Naive B cell (primary cell): ENCODE measurements at places on chromosomes 13 and 19. TPM values are rescaled to one million over a fixed set of nuclear protein-coding genes. Genes with fewer than 3 reads are reported as not detected.

DNA sequence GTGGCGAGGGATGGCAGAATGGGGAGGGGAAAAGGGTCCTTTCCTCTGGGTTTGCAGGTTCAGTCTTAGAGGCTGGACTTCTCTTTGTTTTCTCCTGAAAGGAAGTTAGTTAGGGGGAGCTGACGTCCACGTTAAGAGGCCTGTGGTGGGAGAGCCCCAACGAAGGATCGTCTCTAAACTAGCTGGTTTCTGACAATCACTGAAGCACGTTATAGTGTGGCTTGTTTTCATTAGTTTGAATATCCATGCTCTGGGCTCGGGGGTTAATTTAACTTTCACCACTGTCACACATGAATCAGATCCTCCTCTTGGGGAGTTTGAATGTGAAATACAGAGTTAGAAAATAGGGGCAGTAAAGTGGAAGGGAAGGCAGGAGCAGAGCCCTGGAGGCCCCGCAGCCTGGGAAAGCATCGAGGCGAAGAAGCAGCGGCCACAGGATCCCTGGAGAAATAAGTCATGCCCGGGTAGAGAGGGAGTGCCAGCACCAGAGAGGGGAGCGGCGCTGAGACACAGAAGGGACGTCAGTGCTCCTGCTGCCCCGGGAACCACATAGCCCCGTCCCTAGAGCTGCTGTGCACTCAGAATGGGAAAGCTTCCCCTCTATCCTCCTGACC is 31.1 kb upstream of the AMER2 start:
- no peak for DNase-seq

The DEDD2 gene
- polyA plus RNA-seq = 130 TPM

GRCh38 chr19:37654629-37655300 is 500 bp downstream of the ZFP30 start:
- DNase-seq = peak; percentile 26

- DNase-seq = no peak
Measured at GRCh38 chr13:46526100-46526735, 26.8 kb upstream of the LRCH1 start.

DNA sequence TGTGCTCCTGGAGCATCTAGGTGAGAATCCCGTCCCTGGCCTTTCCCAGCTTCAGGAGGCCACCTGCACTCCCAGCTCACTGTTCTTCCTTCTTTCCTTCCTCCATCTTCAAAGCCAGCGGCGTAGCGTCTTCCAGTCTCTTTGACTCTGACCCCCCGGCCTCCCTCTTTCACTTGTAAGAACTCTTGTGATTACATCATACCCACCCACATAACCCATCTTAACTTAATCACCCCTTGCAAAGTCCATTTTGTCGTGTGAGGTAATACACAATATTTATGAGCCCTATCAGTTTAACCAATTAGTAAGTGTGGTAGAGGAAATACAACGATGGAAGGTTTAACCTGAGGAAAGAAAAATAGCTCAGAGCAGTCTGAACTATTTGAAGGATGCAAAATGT is 4.6 kb upstream of the CDC16 start:
- DNase-seq = no peak

DNA sequence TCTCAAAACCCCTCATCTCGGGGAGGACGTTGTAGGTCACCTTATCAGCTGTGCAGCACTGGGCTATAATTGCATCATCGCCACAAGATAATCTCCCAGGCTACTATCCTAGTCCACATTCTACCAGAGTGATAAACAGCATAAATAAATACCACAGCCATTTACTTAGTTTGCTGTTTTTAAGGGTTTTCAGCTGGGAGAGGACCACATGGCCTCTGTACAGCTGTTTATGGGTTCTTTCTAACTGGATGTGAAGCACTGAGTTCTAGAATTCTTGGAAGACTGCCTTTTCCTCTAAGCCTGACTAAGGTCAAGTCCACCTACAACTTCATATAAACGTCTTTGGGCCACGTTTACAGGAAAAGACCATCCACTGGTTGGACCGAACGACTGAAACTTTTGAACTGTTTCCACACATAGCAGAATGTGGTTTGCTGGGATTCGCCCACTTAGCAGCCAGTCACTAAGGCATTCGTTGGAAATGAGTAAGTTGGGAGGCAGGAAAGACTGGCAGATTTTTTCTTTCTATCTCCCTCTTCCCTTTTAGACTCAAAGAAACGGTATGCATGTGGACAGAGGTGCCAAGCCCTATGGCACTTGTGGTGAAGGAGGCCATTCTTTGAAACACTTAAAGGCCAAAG is 752.5 kb upstream of the SGCG start:
- DNase-seq = no peak

The SLAIN1 gene
- polyA plus RNA-seq = 36.4 TPM

DNA sequence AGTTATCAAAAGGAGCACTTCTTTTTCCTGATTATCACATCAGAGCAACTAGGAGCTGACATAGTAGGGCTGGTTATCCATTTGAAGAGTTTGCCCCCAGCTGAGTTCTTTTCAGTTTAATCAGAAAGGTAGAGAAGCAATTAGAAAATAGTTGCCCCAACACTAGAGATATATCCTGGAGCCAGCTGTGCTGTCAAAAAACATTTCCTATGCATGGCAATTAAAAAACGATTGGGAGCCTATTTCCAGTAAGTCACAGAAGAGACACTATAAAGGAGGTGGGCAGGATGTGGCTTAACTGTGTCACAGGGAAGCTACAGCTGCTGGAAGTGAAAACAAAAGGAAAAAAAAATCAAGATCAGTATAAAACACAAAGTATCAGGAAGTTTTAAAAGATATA is 155.7 kb upstream of the SLITRK1 start:
- DNase-seq = no peak

The RXFP2 gene
- not detected for polyA plus RNA-seq

The ASPDH gene
- not detected for polyA plus RNA-seq

The THSD8 gene
- polyA plus RNA-seq = 5.3 TPM

GRCh38 chr13:40895227-40896184 is 106.1 kb downstream of the SLC25A15 start:
- no peak for DNase-seq

- no peak for DNase-seq
Measured at GRCh38 chr19:50549059-50549926, 18.9 kb downstream of the LRRC4B start.

DNA sequence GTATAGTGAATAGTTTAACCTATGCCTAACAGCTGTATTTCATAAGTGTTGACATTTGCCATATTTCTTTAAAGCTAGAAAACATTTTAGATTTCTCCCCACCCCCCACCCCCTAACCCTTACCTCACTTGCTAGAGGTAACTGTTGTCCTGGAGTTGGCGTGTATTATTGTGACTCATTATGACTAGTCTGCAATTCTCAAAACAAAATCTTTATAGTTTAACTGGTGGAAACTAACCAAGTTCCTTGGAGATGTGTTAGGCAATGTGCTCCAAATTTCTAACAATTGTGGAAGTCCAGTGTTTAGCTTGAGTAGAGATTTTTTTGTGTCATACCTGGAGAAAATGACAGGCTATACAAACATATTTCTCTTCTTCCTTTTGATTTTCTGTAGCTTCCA is 38.0 kb downstream of the KCTD4 start:
- DNase-seq = no peak

The ZNF229 gene
- 4.6 TPM for polyA plus RNA-seq

The CPB2 gene
- polyA plus RNA-seq = not detected

The GAS6 gene
- polyA plus RNA-seq = 0.70 TPM

The EEF2 gene
- polyA plus RNA-seq = 630 TPM

The BEST2 gene
- not detected for polyA plus RNA-seq

The ZNF737 gene
- 33.2 TPM for polyA plus RNA-seq

The NTF4 gene
- not detected for polyA plus RNA-seq

DNA sequence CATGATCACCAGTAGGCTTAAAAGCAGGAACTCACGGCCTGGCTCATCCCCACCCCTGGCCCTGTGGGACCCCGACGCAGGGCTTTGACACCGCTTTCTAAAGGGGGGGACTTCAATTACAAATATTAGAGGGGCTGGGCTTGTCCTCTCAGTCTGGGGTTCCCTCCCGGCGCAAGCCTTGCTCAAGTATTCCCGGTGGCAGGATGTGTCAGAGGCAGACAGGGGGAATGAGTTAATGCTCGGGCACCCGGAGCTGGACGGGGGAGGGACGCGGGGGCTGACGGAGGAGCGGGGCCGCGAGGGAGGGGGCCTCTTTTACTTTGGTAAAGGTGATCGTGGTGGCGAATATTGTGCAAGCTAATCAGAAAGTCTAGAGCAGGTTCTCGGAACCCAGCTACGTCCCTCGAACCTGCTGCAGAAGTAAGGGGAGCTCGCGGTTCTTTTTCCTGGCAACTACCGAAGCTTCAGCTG is 1.1 kb downstream of the FGF14 start:
- DNase-seq = no peak

DNA sequence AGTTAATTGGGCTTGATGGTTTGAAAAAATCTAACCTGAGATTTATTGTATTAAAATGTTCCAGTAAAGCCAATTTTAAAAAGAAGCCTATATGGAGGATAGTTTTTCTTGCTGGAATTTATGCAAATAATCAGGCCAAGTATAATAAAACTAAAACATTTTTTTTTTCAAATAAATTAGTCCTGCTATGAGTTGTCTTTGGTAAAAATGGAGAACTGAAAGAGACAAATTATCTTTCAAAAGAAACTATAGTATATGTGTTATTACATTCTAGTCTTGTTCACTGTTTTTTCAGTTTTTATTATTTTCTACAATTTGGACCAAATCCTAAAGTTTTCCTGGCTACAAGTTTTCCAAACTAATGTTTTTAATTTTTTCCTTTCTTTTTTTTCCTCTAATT is 468.9 kb downstream of the UQCRFS1 start:
- DNase-seq = no peak

The RUBCNL gene
- 144 TPM for polyA plus RNA-seq

- DNase-seq = peak; percentile 70
Measured at GRCh38 chr19:45451131-45451849, 16.5 kb upstream of the FOSB start.

- no peak for DNase-seq
Measured at GRCh38 chr13:31067416-31068118, 94.1 kb downstream of the HSPH1 start.

DNA sequence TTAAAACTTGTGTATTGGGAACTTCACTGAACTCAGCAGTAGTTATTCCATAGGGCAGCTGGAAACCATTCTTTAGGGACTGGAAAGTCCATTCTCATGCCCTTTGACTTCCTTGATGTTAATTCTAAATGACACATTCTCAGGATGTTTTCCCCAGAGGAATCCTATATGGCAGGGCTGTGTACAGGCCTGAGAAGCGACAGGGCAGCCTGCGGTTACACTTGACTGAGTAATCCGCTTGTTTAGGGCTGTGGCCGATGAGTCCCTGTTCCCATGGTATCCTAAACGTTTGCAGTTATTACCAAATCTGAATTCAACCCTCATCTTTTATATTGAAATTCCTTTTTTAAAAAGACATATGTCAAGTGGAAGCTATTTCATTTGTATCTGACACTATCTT is 83.5 kb downstream of the COL4A2 start:
- DNase-seq = no peak

GRCh38 chr13:101018720-101019119 is 344.1 kb upstream of the TMTC4 start:
- no peak for DNase-seq

DNA sequence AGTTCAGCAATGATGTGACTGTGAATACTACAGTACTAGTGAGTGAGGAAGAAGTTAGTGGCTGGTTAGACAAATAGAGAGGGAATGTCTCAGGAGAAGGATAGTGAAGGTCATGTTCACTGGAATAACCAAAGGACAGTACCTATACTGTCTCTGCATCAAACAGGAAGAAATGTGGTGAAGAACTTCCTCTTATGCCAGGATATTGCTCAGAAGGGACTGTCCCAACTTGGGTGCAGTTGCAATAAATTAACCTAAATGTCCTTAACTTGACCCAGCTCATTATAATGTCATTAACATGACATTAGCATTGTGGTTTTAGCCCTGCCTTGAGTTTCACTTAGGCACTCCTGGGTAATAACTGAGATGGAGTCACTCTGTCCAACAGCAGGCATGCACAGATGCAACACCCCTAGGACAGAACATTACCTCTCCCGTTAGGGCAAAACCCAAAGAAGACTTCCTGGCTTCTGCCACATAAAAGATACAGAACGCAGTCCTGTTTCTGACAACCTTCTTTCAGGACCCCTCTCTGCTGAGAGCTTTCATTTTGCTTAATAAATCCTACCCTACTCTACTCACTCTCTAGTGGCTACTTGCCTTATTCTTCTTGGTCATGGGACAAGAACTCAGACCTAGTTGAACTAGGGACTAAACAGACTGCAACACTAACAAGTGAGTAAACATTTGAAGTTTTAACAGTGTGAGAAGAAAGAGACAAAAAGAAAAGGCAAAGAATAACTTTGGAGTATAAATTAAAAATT is 1591.6 kb upstream of the MIR17HG start:
- no peak for DNase-seq

DNA sequence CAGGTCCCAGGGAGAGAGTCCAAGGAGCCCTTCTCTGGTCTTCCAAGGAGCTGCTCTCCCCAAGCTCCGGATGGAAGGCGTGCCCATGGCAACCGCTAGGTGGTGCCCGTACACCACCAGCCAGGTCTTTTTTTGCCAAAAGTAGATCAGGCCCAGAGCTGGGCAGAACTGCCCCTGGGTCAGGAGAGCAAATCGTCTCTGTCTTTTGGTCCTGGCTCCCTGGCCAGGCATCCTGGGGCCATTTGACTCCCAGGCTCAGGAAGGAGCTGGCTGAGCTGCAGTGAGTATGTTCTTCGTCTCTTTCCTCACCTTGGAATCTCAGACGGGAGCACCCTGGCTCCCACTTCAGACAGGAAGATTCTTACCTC is 24.6 kb upstream of the BCL3 start:
- DNase-seq = peak; percentile 79

DNA sequence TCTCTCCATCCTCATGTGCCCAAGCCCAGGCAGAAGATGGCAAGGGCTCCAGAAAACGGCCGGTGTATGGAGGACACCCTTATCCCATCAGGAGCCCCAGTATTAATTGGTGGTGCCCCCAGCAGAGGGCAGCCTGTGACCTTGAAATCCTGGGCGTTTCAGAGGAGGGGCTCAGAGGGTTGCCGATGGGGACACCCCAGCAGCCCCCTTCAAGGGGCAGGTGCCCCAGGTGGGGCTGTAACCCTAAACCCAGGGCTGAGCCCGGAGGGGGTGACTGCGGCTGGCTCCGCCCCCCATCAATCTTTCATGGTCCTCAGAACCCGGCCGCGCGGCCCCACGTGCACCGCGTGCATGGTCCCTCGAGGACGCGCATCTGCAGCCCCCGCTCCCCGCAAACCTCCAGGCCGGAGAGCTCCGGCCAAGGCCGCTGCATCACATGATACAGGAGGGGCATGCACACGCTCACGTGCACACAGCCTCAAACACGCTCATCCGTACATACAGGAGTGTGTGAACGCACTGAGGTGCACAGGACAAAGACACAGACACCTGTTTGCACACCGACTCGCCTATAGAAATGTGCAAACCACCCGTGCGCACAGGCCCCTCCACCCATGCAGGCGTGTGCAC is 949 bp downstream of the RAB3A start:
- DNase-seq = no peak

DNA sequence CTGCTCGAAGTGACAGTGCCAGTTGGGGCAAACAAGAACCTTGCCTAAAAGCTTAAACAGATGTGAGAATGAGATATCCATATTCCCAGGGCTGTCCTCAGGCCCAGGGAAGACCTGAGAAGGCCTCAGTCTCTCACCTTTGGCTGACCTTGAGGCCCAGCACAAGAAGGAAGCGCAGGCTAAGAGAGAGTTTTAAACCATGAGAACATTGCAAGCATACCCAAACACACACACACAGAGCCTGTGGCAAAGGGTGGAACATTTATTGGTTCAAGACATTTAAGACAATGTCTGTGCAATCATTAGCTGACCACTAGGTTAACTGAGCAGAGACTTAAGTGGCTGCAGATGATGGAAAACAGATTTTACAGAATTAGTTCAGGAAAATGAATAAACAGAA is 248.2 kb downstream of the NBEA start:
- DNase-seq = no peak
